ENCODE measurements at places on chromosomes 3 and 15.

DNA sequence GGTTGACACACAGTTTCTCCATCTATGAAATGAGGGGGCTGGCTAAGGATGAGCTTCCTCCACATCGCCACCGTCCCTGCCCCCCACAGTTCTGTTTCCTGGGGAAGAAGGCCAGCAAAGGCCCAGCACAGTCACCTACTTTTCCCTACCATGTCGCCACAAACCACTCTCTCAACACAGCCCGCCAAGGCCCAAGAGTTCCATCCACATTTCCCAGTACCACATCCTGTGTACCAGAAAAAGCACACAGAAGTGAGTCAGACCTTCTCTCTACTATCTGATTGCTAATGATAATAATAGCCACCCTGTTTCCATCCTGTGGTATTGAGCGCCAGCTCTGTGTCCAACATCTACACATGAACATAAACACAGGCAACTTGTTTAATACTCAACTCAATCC lies 30.3 kb upstream of the C15orf39 start:
- no peak for DNase-seq

DNA sequence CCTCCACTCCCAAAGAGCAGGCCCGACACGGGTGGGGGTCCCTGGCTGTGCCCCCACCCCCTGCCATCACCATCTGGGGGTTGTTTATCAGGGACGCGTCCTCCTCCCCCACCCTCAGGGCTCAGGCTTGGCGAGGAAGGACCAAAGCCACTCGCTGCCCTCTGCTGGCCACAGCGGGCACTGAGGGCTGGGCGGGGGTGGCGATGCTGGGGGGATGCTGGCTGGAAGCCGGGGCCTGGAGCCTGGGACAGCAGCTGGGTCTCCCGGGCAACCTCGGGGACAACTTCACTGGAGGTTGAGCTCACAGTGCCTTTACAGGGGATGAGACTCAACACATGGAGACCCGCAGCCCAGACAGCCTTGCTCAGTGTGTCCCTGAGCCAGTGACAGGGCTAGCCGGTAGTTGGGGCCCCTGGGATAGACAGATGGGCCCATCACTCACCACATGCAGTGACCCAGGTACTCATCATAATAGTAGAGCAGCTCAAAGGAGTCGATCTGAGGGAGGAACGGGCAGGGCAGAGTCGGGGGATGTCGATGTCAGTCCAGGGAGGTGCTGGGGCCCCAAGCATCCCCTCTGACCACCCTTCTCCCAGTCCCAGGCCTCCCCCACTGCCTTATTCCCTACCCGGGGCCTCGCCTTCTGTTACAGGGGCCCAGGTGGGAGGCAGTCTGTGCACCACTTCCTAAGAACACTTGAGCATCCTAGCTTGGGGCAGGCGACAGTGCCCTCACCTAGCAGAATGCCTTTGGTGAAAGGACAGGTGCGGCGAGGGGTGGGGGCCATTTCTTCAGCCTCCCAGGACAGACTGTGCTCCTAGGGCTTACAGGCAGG lies 5.9 kb upstream of the CALML4 start:
- peak; percentile 89 for DNase-seq

DNA sequence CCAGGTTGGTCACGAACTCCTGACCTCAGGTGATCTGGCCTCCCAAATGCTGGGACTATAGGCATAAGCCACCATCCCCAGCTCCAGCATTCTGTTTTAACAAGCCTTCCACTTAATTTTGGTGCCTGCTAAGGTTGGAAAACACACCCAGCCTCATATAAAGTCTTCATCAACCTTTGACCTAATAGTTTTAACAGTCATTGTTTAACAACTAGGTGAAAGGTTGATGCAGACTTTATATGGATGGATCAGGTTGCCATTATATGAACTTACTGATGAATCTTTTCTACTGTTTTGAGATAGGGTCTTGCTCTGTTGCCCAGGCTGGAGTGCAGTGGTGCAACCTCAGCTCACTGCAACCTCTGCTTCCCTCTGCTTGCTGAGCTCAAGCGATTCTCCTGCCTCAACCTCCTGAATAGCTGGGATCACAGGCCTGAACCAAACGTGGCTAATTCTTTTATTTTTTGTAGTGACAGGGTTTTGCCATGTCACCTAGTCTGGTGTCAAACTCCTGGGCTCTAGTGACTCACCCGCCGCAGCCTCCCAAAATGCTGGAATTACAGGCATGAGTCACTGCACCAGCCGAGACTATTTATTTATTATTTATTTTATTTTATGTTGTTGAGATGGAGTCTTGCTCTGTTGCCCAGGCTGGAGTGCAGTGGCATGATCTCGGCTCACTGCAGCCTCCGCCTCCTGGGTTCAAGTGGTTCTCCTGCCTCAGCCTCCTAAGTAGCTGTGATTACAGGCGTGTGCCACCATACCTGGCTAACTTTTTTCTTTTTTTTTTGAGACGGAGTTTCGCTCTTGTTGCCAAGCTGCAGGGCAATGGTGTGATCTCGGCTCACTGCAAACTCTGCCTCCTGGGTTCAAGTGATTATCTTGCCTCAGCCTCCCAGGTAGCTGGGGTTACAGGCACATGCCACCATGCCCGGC lies 3.1 kb upstream of the RPAP1 start:
- DNase-seq = no peak

DNA sequence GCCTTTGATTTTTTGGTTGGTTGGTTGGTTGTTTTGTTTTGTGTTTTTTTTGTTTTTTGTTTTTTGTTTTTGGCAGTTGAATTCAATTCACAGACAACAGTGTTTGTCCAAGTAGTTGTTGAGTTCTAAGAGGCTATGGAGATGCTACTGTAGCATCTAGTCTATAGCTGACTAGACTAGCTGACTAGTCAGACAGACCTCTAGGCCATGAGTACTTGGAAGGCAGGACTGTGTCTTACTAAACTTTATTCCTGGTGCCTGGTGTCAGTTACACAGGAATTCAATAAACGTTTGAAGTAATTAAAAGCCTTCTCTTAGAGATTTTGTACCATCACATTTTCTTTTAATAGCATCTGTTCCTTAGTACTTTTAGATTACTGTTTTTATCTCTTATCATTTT lies 35.7 kb downstream of the RNF13 start:
- DNase-seq = no peak

GRCh38 chr15:73946046-73946721 lies 19.9 kb downstream of the LOXL1 start:
- DNase-seq = no peak

GRCh38 chr3:38107911-38108648 lies 28.8 kb downstream of the ACAA1 start:
- no peak for DNase-seq

DNA sequence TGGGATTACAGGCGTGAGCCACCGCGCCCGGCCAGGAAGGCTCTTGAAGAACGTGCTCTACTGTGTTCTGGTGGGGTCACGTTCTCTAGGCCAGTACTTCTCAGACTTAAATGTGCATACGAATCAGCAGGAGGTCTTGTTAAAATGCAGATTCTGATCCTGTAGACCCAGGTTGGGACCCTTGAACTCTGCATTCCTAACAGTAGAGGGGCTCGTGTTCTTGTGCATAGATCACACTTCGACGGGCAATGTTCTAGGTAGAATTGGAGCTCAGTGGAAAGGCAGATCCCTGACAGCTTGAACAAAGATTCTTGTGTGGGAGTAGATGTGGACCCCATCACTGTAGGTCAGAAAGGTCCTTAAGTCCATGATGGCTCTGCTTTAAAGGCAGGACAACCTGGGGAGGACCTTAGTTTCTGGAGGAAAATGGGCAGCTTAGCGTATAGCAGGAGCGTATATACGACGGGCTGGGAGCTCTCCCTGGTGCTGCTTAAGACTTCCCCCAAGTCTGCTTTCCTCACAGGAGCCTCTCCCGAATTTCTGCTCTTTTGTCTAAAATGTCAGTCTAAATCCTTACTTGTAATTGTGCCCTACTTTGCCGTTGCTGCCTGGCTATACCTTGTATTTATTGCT lies 16.9 kb upstream of the FAM81A start:
- no peak for DNase-seq

GRCh38 chr3:69776289-69776688 lies 37.0 kb downstream of the MITF start:
- DNase-seq = no peak

- DNase-seq = peak; percentile 68
These were observed 178.8 kb upstream of the STAC start for GRCh38 chr3:36201546-36201945.

- DNase-seq = no peak
These were observed 280.3 kb downstream of the ZPLD1 start for GRCh38 chr3:102715030-102715697.

DNA sequence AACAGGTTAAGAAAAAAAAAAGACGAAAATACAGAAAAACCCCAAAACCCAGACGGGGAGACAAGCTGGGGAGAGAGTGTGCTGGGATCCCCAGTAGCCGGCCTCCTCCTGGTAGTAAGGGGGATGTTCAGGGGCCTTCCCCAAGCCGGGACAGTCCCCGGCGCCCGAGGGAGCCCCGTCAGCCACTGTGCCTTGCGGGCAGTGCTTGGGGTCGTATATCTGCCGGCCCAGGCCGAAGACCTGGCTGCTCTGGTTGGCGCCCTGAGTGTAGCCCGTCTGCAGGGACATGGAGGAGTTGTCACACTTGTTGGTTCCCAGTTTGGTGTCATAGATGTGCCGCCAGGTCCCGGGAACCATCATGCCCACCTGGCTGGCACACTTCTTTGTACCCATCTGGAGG lies 287.2 kb upstream of the GADL1 start:
- no peak for DNase-seq

DNA sequence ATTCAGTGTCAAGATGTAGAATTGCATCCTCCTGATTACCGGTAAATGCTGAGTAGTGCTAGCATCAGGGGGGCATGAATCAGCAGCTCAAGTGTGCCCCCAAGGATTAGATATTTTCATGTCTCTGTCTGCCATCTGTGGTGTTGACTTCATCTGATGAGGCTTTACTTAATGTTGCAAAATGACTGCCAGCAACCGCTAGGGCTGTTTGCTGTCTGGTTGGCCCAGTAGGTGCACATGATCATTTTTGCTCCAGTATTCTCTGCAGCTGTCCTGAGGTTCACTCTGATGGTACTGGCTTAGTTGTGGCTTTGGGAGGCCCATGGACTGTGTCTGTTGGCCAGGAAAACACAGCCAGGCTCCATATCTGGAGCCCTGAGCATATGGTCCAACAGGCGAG lies 316.4 kb downstream of the SOX2 start:
- DNase-seq = peak; percentile 25

DNA sequence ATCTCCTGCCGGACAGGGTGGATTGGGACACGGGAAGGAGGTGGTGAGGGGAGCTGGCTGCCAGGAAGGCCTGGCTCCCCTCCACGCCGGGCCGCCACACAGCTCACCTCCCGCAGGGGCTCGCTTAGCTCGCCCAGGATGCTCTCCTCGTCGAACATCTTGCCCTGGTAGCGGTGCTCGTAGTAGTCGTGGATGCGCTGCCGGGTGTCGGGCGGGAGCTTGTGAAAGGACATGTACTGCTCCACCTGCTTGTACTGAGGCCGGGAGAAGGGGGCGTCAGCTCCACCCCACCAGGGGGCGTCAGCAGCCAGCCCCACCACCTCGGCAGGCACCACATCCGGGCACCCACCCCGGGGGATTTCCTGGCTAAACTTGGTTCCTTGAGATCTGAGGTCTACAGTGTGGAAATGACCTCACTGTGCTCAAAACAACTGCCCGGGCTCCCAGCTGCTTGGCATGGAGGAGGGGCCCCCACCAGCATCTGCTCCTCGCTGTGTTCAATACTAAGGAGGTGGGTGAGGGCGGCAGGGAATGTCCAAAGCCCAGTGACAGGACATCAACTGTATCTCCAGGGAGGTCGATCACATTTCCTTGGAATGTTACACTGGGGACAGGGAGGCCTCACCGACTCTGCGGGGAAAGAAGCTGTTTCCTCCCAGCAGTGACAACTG lies 43.4 kb downstream of the HCN4 start:
- peak; percentile 61 for DNase-seq

DNA sequence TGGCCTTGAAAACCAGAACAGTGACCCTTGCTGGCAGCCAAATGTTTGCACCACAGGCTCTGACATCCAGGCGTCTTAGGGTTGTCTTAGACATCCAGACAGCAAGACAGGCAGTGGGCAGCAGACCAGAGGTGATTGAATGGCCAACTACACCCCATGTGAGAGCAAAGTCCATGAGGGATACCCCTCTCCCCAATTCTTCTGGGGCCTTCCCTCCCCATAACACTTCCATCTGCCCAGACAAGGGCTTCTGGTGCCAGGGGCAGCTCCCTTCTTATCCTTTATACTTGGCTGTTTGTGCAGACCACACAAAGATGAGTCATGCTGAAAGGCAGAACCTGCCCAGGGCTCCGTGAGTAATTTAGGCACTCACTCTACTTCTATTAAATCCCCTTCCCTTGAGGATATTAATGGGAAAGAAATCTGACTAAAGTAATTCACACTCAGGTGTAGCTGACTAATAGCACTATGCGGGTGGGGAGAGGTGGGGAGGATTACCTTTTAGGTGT lies 257.9 kb downstream of the UACA start:
- no peak for DNase-seq

DNA sequence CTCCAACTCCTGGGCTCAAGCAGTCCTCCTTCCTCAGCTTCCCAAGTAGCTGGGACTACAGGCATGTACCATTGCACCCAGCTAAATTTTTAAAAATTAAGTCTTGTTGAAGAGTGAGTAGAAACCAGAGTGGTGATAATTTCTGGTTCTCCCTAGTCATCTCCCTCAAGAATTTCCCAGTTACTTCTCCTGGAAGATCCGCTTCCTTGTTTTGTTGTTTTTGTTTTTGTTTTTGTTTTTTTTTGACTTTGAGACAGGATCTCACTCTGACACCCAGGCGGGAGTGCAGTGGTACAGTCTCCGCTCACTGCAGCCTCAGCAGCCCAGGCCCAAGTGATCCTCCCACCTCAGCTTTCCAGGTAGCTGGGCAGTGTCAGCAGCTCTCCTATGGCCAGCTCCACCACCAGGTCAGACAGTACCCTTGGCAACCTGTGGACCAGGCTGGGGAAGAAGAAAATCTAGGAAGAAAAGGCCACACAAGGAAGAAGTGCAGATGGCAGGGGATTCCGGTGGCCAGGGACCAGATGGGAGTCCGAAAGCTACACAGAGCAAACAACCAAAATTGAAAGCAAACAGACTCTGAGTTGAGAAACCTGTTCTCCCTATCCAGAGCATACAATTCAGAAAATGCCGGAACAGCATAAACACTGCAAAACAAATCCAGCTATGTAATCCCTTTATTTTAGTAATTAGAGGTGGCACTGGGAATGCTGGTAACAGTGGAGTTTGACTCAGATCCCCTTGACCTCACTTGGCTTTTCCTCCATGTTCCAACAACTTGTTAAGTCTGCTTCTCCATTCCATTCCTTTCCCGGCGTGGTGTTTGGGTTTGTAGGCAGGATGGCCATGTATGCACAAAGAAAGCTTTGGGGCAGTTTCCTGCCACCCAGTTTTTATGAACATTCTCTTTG lies 266.6 kb upstream of the CTDSPL start:
- DNase-seq = no peak

GRCh38 chr15:63369296-63369695 lies 12.3 kb downstream of the CA12 start:
- no peak for DNase-seq

- DNase-seq = no peak
These were observed 306.8 kb upstream of the ATP11B start for GRCh38 chr3:182486463-182486862.

- peak; percentile 94 for DNase-seq
These were observed 116.1 kb upstream of the DNAJC19 start for GRCh38 chr3:181105646-181106045.

All from NCI-H82 (cell line).